CD4-positive, alpha-beta T cell treated with Interleukin-4 for 1 hour (primary cell): ENCODE measurements at places on chromosomes 5 and 9.

DNA sequence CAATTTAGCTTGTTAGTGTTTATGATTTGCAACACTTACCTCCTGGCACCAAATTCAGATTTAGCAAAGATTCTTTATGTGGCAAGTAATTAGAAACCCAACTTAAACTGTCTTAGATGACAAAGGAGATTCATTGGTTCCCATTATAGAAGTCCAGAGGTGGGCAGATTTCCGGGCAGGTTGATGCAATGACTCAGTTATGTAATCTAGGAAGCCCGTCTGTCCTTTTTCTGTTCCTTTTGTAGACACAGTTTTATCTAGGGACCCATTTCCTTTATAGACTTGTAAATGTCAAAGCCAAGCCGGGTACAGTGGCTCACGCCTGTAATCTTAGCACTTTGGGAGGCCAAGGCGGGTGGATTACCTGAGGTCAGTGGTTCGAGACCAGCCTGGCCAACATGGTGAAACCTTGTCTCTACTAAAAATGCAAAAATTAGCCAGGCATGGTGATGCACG is 20.3 kb upstream of the ANKRD33B start:
- no peak for DNase-seq

DNA sequence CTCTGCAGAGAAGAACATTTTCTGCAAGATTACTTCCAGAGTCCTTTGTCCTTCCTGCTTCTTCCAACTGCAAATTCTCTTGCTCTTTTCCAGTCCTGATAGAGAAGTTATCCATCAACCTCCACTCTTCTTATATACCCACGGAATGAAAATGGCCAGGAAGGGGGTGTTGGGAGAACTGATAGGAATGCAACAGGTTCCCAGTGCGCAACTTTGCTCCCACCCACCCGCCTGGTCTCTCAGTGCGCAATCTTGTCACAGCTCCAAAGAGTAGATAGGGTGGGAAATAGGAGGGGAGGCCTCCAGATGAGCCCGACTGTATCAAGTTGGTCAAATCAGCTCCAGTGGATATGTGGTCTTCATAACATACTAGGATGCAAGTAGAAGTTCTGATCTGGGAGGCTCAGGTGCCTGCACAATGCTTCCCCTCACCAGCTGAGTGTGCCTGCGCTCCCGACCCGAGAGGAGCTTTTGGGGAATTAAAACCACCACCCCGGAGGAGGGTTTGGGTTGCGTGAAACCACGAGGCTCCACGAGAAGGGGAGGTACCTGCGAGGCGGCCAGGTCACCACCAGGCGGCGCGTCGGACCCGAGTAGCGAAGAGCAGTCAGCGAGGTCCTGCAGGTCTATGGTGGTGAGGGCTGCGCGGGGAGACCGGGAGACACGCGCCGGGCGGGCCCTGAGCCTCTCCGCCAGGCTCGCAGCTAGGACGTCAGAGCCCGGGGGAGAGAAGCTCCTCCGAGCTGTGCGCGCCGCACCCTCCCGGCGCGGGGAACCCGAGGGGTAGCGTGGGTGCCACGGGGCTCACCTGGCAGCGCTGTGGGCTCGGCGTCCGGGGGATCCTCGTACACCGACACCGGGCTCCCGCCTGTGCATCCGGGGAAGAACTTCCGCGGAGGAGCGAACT is 835 bp downstream of the MCIDAS start:
- DNase-seq, result peak; percentile 41

DNA sequence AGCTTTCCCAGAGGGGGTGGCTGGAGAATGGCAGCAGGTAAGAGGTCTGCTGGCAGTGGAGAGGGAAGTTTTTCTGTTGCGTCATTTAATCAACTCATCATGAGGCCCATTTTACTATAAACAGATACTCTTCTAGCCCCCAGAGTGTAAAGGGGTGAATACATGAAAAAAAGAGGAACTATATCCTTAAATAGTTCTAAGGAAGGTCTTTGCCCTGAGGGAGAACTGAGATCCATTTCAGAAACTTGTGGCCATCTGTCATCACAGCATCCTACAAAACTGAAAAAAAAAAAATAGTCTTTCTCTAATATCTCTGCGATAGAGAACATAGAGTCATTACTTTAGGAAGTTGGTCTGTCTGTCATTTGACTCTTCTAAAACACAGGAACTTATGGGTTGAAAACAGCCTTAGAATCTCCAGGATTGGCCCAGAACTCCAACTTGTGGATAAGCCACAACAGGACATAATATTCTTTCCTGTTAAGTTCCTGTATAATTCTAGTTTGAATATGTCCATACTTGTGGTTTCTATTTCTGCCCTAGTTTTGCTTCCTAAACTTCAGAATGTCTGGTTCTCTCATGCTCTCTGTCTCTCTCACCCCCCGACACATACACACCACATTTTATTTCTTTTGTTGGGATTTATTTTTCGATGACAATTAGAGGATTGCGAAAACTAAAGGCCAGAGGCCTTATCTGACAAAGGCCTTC is 238.5 kb upstream of the PIK3R1 start:
- DNase-seq, result no peak

DNA sequence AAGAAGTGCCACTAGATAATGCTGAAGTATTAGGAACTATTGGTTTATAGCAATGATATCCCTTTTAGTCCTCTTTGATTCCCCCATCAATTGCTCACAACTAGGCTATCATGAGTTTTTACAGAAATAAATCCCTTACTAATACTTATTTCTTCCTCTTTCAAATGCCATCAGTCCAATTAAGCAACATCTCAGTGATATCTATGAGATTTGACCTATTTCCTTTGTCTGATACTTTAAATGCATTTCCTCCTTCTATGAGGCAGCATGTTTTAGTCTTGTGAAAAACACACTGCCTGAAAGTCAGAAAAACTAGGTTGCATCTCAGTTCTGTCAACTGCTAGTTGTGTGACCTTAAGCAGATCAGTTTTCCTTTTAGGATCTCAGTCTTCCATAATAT is 101.6 kb downstream of the FBXW11 start:
- DNase-seq, result no peak

GRCh38 chr5:108028412-108028811 is 353.5 kb downstream of the FBXL17 start:
- no peak for DNase-seq

GRCh38 chr9:113828221-113828620 is 47.9 kb upstream of the ZNF618 start:
- DNase-seq, result no peak

DNA sequence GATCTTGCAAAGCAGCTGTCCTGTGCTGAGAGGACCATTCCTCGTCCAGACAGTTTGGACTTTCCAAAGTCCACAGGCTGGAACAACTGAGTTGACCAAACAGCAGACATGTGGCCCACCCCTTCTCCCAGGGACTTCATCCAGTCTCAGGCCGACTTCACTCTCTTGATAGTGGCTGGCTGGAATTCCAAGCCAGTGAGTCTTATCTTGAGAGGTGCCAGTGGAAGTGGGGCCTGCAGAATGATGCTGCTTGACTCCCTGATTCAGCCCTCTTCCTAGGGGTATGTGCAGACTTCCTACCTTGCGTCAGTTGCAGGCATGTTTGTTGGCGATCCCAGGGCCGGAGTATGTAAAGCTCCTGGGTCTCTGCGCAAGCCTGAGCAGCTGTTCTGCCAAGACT is 131.4 kb upstream of the TSLP start:
- DNase-seq, result no peak

- no peak for DNase-seq
Observed at GRCh38 chr5:32887390-32887789, 176.3 kb downstream of the NPR3 start.

DNA sequence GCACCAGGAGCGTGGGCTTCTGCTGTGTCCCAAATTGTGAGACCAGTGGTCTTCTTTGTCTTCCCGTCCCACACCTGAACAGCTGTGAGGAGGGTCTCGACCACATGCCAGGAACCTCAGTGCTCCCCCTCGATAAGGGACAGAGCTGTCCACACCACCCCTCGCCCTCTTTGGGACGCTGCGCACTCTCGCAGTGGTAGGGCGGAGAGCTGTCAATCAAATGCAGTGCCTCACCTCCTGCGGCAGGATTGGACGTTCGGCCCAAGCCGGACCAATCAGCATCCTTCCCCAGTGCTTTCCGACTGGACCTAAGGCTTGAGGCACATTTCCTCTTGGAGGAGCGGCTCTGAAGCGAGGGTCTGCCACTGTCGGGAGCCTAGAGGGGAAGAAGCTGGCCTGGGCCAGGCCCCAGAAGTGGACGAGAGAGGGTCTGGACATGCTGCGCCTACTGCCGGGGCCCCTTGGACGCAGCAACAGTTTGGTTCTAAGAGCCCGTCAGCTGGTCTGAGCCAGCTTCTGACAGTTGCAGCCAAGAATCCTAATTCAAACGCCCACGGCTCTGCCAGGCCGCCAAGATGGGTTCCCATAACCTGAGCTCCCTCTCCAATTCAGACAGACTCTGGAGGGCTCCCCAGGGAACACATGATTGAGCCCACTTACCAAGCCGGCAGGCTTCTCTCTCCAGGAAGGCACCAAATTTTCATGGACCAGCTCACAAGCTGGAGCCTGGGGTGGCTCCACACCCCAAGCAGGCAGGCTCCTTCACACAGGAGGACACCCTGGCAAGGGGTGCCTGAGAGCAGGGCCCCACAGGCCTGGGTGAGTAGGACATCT is 28.1 kb upstream of the ADAMTS2 start:
- DNase-seq, result no peak

- DNase-seq, result no peak
Observed at GRCh38 chr9:112015736-112016135, 119.1 kb downstream of the UGCG start.

DNA sequence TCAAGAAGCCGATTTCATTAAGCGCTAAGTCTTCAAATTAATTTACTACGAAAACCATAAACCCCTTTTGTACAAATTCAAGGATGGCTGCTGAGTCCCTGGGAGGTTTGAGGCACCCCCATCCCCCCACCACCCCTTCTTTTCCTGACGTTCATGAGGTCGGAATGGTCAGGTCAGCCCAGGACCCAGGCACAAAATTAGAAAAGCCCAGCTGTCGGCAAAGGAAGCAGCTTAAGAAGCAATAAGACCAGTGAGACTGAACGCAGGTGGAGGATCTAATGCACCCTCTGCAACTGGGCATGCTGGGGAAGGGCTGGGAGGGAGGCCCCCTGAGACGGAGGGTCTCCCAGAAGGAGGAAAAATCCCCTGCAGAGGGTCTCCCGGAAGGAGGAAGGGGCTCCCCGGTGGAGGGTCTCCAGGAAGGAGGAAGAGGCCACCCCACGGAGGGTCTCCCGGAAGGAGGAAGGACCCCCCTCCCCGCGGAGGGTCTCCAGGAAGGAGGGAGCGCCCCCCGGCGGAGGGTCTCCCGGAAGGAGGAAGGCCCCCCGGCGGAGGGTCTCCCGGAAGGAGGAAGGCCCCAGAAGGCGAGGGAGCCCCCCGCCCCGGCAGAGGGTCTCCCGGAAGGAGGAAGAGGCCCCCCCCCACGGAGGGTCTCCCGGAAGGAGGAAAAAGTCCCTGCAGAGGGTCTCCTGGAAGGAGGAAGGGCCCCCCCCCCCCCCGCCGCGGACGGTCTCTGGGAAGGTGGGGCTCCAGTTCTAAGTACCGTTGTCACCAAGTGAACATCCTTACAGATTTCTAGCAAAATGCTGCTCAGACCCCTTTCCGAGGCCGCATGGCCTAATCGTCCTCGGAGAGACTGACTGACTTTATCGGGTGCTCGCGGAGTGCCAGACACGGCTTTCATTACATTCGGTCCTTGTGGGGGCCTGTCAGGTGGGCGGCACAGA is 74.4 kb upstream of the FCN1 start:
- DNase-seq, result no peak
